ENCODE measurements at places on chromosomes 12 and 14.
A peak's percentile ranks its signal among the peaks of the same experiment; 100 is the strongest.

DNA sequence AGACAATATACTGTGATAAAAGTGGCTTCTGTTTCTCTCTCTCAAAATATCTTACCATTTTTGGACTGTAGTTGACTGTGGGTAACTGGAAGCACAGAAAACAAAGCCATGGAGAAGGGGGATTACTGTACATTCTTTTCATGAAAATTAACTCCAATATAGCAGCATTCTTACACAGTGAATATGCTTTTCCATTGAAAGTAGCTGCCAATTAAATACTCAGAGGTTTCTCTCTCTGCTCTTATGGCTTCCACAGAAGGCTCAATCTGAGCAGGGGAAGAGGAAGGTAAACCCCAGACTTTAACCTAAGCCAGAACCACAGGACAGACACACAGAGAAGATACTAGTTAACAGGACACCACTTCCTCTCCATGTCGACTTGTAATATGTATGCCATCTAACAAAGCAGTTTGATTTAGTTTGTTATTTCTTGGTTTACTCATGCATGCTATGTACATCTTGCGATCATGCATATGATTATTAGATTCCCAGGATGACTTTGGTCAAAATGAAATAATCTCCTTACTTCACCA, 150.2 kb downstream of the SSPN start:
- no peak for DNase-seq

GRCh38 chr12:30840715-30841114, 85.8 kb upstream of the TSPAN11 start:
- no peak for DNase-seq

DNA sequence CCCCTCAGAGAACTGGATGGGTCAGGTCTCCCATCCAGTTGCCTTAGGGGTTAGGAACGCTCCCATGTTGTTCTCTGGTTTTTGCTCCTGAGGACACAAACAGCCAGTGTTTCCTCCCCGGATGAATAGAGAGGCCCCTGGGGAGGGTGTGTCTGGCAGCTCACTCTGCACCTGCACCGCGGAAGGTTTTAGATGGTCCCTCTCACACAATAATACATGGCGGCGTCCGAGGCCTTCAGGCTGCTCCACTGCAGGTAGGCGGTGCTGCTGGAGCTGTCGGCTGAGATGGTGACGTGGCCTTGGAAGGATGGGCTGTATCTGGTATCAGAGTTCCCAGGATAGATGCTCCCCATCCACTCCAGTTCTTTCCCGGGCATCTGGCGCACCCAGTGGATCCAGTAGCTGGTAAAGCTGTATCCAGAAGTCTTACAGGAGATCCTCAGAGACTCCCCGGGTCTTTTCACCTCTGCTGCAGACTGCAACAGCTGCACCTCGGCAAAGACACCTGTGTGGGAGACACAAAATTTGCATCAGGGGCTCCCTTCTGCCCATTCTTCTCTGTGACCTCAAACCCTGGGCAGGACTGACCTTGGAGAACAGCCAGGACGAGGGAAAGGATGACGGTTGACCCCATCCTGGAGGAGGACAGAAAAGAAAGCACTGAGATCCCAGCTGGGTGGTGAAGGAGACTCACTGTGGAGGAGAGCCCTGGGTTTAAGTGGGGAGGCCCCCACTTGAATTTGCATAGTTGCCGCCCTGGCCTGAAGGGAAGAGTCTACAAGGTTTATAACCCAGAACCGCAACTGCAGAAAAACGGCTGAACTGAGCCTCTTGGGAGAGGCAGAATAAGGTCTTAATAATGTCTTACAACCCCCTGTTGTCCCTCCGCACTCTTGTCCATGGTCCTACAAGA, 1324.8 kb downstream of the TMEM121 start:
- no peak for DNase-seq

DNA sequence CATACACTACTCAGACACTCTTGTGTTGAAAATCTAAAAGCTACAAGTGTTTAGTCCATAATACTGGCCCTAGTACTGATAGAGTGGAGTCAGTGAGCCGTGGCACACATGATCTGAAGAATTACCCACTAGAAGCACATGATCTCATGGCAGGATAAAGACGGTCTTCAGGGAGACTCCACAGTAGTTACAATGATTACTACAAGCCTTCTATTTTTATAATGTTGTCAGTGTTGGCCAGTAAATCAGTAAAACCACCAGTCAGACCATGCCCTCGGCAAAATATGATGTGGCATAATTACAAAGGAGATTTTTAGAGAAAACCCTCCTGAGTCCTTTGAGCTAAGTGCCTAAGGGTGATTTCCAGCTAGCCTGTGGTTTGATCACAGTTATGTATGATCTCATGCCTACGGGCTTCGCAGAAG, 114.9 kb downstream of the PDZRN4 start:
- no peak for DNase-seq

DNA sequence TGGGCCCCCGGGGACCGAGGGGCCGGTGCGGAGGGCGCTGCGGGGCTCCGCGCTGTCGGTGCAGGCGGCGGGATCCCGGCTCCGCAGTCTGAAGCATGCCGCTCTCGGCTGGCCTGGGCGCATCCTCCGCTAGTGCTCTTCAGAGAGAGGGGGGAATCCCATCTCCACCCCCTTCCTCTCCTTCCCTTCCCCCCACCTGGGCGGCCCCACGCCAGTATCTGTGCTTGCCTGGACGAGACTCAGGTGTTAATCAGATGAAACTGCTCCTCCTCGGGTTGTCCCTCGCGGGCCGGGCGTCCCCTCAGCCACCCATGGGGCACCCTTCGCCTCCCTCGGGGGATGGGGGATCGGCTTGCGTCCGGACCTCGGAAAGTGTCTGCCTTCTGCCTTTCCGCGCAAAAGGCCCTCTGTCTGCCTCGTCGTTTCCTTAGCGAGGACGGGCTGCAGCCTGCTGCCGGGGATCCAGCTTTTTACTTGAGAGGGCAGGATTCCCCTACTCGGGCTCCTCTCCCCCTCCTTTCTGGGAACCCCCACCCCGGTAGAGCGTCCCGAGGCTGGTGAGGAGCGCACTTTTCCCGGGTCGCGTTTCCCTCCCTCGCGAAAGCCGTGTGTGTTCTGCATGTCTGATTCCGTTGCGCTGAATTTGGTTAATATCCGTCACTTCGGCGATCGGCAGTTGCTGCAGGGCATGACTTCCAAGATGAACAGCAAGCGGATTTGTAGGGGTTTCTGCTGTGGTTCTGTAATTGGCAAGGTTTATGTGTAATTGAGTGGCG, 1.1 kb downstream of the GPHN start:
- DNase-seq = peak; percentile 32

DNA sequence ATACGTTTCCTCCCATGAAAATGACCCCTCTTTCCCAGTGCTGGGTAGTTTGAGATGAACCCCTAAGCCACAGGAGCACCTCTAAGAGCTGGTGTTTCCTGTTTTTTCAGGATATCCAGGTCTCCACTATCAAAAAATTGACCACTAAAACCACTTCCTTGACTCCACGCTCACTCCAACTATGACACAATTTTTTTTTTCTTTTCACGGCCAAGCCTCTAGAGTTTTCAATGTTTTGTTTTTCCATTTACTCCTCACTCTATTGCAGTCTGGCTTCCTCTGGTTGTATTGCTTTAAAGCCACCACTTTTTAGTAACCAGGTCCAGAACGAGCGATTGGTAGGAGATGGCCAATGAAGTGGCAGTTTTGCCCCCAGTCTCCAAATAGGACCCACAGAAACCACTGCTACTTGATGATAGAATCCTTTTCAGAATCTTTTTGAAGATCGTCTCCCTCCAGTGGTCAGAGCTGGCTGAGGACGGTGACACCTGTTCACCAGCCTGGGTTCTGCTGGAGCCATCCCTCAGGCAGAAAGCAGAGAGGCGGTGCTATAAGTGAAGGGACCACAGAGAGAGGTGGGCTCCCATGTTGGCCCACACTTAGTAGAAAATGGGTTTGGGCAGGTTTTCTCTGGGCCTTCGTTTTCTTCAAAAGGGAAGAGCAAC, 454.4 kb downstream of the VRK1 start:
- no peak for DNase-seq

DNA sequence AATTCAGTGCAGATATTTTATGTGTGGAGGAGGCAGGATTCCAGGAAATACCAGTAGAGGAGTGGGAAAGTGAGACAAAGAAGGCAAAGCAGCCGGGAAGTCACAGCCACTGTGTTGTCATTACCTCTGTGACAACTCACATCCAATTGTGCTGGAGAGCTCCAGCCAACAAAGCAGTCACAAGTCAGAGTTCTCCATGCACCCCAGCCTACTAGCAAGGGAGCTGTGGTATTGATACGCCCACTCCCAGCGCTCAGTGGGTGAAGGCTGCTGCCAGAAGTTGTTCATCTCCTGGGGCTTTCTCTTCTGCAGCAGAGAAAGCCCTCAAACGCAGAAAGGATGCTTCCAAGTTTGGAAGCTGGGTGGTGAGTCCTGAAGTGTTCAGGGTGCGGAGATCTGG, 93.9 kb downstream of the DICER1 start:
- no peak for DNase-seq

DNA sequence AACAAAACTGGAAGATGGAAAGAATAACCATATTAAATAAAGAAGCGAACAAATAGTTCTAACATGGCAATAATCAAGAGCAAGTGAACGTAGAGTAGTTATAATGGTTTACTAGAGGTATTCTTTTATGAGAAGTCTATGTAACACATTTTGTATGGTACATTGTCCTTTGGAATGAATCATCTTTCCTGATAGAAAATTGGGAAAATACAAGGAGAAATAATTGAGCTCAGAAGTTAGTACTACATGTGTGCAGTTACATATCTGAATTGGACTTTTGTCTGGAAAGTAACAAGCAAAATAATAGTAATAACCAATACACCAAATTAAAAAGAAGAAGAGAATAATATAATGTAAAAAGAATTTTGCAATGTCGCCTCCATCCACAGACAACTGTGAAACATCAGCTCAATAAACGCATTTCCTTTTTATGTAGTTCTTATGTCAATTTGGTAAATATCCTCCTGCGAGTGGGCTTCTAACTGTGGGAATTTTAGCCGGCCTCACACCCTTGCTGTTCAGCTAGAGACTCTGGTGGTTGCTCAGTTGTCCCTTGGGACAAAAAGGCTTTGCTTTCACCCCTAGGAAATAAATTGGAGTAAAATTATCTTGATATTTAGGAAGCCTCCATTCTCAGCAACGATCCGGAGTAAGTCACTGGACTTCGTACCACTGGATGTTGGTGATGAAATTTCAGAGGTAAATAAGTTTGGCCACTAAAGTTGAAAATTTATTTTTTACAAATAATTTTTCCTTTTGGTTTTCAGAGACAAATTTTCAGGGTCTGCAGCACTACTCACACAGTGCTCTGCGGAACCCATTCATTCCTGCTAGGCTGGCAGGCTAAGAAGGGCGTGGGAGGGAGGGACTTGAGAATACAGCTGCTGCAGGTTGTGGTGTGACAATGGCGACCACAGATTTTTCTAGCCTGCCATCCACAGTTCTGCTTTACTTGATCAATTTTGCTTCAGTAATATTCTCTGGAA, 1.1 kb upstream of the TUBA1A start:
- DNase-seq = no peak

DNA sequence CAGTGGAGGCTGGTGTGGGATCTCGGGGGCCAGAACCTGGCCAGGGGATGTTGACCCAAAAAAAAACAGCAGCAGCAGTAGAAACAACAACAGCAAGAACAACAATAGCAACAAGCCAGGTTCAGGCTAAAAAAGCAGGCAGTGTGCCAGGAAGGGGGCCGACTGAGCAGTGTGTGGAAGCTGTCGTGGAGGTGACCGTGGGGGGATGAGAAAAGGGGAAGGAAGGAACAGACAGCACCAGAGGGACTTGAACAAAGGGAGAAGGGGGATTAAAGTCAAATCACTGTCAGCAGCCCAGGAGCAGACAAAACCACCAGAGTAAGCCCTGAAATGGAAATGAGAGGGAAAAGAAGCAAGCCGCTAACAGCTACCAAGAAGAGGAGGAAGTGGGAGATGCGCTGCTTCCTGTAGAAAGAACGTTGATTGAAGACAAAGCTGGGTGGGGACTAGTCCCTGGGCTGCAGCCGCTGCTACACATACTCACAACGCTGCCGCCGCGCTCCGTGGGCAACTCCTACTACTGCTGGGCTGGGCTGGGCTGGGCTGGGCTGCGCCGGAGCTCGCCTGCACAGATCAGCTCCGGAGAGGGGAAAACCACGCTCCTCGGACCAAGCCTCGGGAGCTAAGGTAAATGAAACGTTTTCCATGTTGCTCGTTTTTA, at the start of gene GNG2:
Gene GNG2, plus strand, starts transcription at position 449 of the 661 bp plus-strand sequence. CDS start 90,067 bp downstream, outside the sequence.
- peak; percentile 75 for DNase-seq
